ENCODE measurements at places on chromosomes 2 and 18.

- DNase-seq, result no peak
Measured at GRCh38 chr2:43314299-43314927, 88.0 kb upstream of the ZFP36L2 start.

- DNase-seq, result no peak
Measured at GRCh38 chr18:58576638-58577251, 52.1 kb downstream of the ALPK2 start.

DNA sequence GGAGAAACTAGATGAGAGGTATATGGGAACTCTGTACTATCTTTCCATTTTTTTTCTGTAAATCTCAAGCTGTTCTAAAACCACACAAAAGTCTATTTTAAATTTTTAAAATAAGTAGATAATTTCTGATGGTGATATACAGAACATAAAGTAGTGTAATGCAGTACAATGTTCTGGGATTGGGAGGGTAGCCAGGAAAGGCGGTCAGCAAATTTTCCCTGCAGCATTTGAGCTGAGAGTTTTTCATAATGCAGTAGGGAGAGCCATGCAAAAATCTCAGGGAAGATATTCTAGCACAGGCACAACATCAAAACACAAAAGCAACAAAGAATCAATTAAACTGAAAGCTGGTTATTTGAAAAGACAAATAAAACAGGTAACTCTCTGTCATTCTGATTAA, 141.5 kb downstream of the NCKAP5 start:
- no peak for DNase-seq

GRCh38 chr18:61064911-61065310, 268.3 kb upstream of the CDH20 start:
- no peak for DNase-seq

DNA sequence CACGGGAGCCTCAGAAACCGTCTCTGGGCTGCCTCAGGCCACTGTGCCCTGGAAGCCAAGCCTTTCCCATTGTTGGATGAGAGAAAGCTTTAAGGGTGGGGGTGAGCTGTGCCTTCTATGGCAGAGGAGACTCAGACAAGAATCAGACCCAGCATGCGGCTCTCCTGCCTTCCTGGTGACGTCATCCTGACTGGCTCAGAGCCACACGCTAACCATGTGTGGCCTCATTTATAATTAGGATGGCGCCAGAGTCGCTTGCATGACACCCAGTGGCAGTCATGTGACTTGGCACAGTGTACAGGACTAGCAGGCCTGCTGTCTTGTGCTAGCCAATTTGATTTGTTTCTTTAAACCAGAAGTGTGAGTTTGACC, 99.1 kb downstream of the SH3BP4 start:
- no peak for DNase-seq

- DNase-seq, result peak; percentile 37
Measured at GRCh38 chr2:105398336-105399206, at the start of gene FHL2. Gene FHL2, minus strand, starts transcription at chr2:105399051. Its CDS starts 12,535 bp downstream, at chr2:105386516.

DNA sequence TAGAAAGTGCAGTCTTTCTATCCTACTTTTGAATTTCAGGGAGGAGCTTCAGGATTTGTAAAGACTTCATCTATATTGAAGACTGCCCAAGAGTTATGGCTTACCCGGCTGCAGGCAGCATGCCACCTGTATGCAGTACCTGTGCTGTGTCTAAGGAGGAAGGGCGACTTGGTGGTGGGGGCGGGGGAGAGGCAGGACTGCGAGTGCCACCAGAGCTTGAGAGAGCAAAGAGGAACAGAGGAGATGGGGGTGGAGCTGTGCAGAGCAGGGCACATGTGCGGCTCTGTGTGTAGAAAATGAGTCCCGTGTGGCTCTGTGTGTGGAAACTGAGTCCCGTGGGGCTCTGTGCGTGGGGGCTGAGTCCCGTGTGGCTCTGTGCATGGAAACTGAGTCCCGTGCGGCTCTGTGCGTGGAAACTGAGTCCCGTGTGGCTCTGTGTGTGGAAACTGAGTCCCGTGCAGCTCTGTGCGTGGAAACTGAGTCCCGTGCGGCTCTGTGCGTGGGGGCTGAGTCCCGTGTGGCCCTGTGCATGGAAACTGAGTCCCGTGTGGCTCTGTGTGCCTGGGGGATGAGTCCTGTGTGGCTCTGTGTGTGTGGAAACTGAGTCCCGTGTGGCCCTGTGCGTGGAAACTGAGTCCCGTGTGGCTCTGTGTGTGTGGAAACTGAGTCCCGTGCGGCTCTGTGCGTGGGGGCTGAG, 43.2 kb downstream of the LDLRAD4 start:
- no peak for DNase-seq

DNA sequence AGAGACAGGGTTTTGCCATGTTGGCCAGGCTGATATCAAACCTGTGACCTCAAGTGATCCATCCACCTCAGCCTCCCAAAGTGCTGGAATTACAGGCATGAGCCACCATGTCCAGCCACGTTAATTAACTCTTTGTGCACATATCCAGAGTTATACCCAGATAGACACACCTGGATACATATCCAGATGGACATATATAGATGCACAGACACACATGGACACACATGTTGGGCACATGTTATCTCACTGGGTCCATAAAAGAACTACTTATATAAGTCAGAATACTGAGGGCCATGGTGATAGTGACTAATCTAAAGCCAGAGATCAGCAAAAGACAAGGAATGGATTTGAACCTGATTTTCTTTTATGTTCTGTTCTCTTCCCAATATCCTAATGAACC, 158.6 kb downstream of the IRS1 start:
- no peak for DNase-seq

DNA sequence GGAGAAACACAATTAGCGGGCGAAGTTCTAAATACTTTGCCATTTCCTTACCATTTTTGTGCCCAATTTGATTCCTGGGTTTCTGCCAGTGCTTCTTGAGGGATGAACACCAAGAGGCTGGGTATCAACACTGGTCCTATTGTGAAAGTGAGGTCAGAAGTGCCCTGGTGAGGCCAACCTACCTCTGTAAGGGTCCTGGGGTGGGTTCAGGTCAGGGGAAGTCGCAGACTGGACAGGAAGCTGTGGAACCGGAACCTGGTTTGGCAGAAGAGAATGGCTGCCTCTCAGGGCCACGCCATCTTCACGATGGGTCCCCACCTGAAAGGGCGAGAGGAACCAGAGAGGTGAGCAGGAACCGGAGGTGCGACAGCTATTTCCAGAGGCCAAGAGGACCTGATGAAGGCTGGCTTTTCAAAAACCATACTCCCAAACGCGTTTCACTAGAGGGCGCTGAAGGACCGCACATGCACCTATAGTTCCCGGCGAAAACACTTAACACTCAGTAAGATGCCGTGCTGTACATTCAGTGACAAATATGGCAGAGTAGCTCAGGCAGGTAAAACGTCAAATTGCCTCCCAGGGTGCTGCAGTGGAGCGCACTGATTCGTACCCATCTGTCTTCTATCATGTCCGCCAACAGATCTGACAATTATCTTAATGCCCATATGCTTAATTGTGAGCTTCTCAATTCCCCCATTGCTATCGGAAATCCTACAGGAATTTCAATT, 275.3 kb upstream of the CCDC68 start:
- DNase-seq, result no peak
